ENCODE measurements at places on chromosomes 1 and 21.

DNA sequence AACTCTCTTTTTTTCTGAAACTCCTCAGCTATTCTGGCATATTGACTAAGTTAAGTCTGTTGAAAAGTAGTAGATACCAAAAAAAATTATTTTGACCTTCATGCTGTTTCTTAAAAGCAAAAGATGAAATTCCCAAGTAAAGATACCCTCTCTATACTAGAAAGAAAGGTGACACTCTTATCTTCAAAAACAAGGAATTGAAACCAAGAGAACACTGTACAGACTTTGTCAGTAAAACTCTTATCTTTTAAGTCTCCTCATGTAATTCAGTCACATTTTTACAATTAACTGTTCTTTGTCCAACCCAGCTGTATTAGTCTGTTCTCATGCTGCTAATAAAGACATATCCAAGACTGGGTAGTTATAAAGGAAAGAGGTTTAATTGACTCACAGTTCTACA lies 496.2 kb downstream of the LTN1 start:
- DNase-seq: no peak

GRCh38 chr1:41887365-41887764 lies 31.4 kb downstream of the HIVEP3 start:
- no peak for DNase-seq

DNA sequence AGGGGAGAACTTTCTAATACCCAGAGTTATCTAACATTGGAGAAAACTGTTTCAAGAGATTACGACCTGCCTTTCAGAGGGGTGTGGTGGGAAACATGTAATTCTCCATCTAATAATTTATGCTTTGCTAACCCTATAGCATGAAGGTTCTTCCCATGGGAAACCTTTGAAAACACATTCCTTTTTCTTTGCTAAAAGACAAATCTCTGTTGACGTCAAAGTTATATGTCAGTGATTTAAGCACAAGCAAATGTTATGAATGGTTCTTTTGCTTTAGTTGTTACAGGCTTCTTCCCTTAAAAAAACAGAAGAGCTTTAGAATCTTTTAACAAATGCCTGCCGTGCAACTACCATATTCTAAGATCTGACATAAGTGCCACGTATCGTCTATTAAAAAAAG lies 19.2 kb downstream of the FMO2 start:
- DNase-seq: no peak

- DNase-seq: no peak
These were observed 14.1 kb upstream of the IL10 start for GRCh38 chr1:206786212-206786886.

GRCh38 chr1:115176189-115176588 lies 86.9 kb upstream of the TSPAN2 start:
- DNase-seq: no peak

- DNase-seq: no peak
These were observed 53.6 kb downstream of the MAP3K7CL start for GRCh38 chr21:29184037-29184436.

DNA sequence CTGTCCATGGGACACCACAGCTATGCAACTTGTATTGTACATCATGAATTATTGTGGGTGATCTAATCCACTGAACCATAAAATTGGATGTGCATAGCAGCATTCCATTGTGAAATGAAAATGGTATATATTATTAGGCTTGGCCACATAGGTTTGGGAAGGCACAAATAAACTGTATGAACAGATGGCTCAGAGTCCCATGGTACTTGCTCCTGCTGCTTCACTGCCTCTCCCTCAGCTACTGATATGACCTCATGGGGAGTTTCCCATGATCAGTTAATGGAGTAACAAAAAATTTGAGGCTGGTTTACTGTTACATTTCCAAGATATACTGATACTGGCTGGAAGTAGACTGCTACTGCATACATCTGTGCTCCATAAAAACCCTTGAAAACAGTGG lies 152.7 kb upstream of the NEGR1 start:
- DNase-seq: peak; percentile 20

DNA sequence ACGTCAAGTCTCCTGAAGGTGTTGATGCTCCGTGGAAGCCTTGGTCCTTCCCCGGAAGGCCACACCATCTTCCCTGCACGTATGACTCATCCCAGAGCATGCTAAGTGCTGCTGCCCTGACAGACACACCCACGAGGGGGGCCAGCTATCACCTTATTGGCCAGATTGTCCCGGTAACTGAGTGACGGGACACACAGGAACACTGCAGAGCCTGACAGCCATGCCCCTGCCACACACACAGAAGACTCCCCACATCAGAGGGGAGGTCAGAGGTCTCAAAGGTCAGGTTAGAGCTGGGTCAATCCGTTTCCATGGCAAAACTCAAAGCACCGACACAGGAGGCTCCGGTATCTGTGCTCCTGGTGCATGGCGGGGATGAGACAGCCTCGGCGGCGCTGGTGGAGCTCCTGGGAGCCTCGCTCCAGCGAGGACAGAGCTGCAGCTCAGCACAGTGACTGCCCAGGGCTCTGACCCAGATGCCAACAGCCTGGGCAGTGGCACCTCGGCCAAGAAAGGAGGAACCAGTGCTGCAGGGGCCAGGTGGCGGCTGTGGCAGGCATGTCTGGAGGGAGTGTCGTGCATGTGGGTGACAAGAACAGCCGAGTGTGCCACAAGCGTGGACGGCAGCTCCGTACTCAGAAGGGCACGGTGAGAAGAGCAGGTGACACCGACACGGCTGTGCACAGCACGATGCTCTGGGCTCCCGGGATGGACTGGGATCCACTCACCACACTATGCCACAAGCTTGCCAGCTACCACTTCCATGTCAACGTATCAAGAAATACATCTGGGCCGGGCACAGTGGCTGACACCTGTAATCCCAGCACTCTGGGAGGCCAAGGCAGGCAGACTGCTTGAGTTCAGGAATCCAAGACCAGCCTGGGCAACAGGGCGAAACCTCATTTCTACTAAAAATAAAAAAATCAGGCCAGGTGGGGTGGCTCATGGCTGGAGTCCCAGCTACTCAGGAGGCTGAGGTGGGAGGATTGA lies 14.8 kb upstream of the TMEM240 start:
- DNase-seq: peak; percentile 71

DNA sequence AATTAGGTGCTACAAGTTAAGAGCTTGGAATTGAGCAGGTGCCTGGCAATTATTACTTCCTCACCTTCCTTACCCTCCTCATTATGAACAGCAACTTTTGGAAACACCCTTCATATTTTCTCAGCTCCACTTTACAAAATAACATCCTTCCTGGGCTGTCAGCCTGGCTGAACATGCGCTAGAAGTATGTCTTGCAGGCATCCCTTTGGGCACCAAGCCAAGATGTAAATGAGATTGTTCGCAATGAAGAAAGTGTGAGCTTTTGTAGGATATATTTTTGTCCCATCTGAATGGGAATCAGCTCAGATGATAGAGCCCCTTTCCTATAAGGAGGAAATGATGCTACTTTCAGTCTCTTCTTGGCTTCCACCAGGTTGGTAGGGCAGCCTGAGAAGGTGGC lies 245.9 kb downstream of the KAZN start:
- DNase-seq: no peak

DNA sequence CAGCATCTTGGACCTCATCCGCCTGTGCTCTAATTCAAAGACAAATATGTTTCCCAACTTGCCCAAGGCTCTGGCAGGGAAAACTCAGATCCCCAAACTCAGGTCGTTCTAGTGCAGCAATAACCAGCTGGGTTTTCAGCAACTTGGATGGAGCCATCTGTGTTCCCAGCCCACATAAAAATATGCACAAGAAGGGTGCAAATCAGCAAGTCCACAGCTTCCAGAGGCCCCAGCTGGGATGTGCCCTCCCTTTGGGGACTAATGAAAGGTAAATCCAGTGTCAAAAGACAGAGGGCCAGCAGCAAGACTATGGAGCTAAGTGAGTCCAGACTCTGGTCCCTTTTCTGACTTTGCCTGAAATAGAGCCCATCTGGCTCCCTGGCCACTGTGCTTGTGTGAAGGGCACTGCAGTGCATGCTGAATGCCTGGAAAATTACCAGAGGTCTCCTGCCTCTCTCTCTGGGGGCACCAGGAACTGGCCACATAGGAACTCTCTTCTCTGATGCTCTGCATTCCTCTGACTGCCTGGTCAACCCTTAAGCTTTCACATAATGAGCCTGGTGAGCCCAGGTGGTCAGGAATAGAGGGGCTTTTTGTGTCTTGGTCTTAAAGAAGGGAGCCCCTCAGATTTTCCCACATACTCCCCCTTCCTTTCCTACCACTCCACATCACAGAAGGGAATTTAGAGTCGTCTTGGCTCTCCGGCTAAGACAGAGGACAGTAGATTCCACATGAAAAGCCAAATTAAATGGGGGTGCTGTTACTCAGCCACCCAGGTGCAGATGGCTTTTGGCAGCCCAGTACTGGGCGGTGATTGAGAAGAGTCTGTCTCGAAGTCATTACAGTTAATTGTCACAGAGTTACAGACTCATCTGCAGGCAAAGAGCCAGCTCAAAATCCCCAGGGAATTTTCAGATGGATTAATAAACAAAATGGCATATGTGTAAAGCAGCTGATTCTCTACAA lies 88.1 kb upstream of the C1orf21 start:
- DNase-seq: peak; percentile 36

DNA sequence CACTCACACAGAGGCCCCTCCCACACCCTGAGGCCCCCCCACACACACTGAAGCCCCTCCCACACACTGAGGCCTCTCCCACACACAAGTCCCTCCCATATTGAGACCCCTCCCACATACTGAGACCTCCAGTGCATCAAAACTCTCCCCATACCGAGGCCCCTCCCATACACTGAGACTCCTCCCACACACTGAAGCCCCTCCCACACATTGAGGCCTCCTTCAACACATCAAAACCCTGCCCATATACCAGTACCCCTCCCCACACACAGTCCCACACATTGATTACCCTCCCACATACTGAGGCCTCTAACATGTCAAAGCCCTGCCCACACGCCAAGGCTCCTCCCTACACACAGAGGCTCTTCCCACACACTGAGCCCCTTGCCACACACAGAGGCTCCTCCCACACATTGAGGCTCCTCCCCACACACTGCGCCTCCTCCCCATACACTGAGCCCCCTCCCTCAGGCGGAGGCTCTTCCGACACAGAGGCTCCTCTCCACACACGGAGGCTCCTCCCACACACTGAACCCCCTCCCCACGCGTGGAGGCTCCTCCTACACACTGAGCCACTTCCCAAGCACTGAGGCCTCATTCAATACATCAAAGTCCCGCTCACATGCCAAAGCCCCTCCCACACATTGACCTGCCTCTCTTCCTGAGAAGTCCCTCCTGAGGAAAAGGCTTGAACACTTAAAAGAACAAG lies 392.3 kb downstream of the CAMTA1 start:
- no peak for DNase-seq

DNA sequence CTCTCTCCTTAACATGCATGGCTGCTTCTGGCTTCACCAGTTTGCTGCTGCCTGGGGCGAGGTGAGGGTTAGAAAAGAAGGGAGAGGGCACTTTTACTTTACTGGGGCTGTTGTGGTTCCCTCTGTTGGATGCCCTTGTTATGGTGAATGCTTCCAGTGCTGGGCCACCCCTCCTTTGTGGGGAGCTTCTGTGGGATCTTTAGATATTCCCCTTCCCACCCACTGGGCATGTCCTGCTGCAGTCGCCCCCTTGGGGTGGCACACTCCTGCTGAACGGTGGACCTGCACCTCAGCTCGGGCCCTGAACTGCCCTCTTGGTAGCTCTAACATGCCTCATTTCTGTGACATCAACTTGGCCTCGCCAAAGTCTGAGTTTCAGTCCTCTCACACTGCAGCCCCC lies 6.0 kb downstream of the TNN start:
- no peak for DNase-seq

DNA sequence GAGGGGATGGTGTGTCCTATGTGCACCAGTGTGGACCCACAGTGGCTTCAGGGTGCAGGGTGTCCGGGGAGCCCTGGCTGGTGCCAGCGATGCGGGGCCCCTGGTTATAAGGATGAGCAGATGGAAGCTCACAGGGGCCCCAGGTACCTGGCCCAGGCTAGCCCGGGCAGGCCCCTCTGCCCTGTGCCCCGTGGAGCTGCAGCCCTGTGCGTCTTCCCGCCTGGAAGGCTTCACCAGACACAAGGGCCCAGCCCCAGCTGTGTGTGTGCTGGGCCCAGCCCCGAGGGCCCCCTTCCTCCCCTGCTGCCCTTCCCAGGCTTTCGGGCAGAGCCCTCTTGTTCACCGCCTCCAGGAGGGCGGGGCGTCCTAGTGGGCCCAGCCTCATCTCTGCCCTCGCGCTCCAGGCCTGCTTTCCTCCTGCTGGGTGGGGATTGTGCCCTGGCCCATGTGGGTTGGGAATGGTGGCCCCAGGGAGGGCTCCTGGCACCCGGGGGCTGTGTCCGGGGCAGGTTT lies 15.9 kb downstream of the PFKL start:
- DNase-seq: no peak

DNA sequence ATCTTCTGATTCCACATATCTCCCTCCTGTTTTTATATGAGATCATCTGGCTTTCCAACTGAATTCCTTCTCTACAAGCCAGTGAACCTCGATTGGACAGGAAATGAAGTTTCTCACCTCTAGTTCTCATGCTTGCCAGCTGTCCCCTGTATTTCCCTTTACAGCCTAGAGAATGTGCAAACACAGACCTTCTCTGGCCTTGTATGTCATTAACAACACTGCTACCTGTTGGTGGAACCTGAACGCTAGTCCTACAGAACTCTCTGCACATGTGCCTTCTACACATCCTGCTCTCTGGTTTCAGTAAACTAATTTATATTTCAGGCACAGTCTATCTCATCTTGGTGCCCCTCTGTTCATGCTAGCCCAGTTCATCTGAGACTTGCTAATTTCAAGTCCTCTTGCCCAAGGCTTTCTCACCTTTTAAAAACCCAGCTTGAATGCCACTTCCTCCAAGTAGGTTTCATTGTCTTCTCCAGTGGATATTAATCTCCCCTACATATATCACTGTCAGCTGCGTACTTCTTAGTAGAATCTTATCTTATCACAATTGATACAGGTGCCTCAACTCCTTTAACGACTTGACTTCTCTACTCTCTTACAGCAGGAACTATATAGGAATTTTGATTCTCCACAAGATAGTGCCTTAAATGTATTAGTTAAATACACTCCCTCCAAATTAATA lies 549.9 kb downstream of the PLPP3 start:
- no peak for DNase-seq

DNA sequence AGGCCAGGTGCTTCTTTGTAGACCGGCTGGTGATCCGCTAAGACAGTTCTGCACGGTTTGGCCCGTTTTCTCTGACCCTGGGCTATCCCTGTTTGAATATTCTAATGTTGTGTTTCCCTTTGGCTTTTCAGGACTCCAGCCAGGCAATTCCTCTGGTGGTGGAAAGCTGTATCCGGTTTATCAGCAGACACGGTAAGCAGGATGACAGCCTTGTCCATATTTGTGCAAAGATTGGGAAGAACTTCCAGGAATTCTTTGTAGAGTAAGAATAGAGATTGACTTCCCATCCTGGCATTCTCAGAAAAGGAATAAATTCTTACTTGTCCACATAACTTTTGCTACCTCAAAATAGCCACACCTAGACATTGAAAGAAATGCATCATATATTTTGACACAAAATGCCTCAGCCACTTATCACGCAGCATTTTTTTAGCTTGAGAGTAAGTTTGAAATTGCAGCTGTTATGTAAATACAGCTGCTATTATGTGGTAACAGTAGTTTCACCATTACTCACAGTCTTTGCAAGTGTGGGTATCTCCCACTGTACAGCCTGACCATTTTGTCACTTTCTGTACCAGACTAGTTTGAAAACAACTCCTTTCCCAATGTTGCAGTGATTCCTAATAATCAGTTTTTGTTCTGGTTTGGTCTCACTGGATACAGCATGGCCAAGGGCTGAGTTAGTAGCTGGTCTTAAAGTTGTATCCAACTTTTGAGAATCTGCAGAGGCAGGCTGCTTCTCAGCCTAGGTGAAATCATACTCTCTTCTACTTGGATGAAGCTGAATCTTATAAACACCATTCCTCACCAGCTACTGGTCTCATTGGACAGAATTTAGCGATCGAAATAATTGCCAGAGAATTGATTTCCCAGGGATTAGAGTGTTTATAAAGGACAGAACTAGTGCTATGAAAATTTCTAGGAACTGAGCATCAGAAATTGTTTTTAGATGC lies 40.0 kb upstream of the IKBKE start:
- peak; percentile 85 for DNase-seq

Data from AG10803 (cell line).